Fibroblast of pulmonary artery (primary cell): ENCODE measurements at places on chromosomes 11 and 22.

- no peak for DNase-seq
Measured at GRCh38 chr22:38260761-38261681, 11.8 kb downstream of the TMEM184B start.

DNA sequence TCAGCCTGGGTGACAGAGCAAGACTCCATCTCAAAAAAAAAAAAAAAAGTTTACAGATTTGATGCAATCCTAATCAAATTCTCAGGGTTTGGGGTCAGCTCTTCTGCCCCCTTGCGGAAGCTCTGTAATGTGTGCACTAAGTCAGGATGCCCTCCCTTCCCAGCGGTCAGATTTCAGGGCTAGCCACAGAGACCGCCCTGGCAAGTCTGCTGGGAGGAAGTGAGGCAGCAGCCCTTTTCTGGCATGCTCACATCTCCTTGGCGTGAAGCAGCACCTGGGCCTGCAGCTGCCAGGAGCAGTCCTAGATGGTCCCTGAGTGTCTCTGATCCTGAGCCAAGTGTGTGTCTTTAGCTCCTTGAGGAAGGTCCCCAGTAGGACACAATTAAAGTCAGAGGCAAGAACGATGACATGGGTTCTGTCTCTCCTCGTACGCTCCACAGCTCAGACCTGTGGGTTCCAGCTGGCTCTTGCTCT, 10.9 kb upstream of the APOBEC3C start:
- peak; percentile 89 for DNase-seq

- DNase-seq: peak; percentile 55
Measured at GRCh38 chr11:59706518-59707285, 6.9 kb downstream of the OR10V1 start.

DNA sequence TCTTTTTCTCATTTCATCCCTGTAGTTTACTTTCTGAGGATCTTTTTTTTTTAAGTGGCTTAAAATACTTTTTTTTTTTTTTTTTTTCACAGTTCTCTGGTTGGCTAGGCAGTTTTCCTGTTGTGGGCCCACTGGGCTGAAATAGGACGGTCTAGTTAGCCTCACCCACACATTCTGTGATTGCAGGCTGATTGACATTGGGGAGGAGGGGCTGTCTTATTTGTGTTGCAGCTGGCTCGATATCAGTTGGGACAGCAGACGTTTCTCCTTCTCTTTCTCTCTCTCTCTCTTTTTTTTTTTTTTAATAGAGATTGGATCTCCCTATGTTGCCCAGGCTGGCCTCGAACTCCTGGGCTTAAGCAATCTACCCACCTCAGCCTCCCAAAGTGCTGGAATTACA, 6.9 kb downstream of the BCR start:
- no peak for DNase-seq

DNA sequence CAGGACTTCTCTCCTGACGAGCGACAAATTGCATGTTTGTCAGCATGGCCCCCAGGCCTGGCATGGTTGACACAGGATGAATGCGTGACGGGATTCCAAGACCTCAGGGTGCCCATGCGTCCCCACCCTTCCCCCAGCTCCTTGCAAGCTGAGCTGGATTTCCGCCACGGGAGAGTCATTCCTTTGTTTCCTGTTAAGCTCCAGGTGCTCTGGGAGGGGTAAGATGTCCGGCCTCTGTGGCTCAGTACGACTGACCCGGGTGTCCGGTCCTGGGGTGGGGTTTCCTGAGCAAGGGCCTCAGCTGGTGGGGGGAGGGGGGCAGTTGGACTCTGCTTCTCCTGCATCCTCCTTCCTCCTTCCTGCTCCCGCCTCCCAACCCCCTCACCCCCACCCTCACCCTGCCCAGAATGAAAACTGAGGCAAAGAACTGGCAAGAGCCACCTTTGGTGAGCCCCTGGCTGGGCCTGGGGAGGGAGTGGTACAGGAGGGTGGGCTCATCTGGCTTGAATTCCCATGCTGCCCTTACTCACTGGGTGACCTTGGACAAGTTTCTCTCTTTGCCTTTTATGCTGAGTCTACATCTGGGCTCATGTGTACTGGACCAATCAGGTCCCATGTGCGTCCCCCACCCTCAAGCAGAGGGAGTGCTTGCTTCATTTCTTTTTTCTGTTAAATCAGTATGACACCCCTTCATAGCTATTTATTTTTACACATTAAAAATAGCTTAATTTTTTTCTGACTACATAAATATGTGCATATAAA, 2.5 kb downstream of the CDC42EP2 start:
- peak; percentile 86 for DNase-seq
